Stimulated activated CD4-positive, alpha-beta T cell treated with anti-CD3 and anti-CD28 coated beads, Interleukin-1b, Interleukin-23, amount 100 ng/mL, for 48 hours (primary cell): ENCODE measurements at places on chromosomes 6 and 20.

- no peak for DNase-seq
Measured at GRCh38 chr6:85810558-85810957, 167.9 kb upstream of the SYNCRIP start.

GRCh38 chr6:163182696-163183095 is 231.8 kb upstream of the QKI start:
- DNase-seq, result no peak

DNA sequence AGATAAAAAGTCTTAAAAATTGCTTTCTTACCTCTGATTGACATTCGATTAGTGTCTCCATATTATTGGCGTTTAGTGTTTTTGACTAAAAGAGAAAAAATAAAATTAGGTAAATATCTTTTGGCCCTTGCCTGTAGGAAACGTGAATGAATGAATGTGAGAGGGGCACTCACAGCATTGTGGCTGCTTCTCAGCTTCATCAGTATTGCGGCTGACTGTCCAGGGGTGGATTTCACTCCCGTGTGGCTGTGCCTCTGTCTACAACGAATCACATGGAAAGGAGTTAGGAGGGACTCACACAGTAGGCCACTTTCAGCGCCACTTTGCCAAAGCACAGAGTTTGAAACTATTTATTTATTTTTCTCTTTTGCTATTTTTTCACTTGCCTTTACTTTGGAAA is 844 bp downstream of the TAGAP start:
- DNase-seq, result no peak

- DNase-seq, result no peak
Measured at GRCh38 chr6:34572585-34572984, 16.5 kb upstream of the SPDEF start.

GRCh38 chr6:108883172-108883571 is 35.0 kb downstream of the ARMC2 start:
- DNase-seq, result no peak

DNA sequence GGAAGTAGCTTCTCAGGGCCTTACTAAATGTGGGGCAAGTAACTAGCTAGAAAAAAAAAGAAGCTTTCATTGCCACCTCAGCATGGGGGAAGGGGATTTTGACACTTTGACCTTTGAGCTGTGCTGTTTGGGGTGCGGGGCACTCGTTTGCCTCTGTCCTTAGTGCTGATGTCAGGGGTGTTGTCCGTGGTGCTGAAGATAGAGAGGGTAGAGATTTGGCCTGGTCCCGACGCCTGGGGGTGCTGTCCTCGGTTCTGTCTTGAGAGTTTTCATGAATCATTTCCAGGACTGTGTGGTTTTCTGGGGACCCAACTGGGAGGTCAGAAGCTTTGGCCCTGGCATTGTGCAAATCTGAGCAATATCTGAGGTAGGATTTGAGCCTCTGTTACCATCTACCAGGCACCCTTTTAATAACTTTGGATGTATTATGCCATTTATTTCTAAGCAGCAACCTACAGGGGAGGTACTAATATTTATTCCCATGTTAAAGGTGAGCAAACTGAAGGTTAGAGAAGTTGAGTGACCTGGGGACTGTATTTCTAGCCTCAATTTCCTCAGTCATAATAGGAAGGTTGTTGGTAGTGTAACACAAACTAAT is 78.0 kb downstream of the DLGAP4 start:
- peak; percentile 39 for DNase-seq

DNA sequence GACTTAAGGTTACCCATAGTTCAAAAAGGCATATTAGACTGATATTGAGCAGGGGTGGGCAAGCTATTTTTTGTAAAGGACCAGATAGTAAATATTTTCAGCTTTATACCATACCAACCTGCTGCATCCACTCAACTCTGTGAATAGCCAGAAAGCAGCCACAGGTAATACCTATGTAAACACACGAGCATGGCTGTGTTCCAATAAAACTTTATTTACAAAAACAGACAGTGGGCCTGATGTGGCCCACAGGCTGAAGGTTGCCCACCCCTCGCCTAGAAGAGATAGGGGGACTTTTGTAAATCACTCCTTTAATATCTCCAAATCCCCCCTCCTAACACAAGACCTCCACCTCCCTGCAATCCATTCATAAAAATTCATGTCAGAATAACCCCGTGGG is 64.4 kb downstream of the PSMG4 start:
- DNase-seq, result no peak

DNA sequence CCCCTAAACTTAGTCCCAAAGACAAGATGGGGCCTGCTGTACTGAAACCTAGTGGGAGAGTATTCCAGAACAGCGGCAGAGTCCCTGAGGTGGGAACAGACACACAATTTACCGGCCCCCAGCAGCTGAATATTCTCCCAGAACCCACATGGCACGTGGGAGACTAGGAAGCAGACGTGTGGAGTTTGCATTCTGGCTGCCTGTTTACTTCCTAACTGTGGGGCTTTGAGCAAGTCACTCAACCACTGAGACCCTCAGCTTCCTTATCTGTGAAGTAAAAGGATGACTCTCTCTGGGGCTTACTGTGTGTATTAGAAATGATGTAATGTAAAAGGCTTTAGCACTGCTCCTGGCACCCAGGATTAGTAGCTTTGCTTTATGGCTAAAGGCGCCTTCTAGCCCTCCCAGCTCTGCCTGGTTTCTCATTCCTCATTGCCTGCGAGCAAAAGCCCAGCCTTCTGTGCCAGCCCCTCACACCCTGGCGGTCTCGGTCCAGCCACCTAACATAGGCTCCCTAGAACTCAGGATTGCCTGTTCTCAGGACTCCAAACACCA is 353.1 kb downstream of the CDC5L start:
- DNase-seq, result no peak

DNA sequence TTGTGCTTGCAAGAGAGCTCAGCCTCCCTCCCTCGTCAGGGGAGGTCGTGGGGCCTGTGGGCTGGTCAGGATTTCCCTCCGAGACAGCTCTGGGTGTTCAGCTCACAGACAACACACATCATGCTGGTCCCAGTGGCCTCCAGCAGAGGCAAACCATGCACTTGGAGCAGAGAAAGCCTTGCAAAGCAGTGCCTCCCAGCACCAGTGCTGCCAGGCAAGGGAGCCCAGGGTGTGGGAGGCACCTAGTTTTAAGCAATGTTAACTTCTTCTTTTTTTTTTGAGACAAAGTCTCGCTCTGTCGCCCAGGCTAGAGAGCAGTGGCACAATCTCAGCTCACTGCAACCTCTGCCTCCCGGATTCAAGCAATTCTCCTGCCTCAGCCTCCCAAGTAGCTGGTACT is 34.0 kb upstream of the INSM1 start:
- no peak for DNase-seq

- no peak for DNase-seq
Measured at GRCh38 chr20:57288651-57289277, 22.3 kb upstream of the BMP7 start.

- DNase-seq, result no peak
Measured at GRCh38 chr6:79431537-79431933, 105.7 kb downstream of the LCA5 start.

GRCh38 chr20:13717631-13718044 is 67.1 kb downstream of the ESF1 start:
- no peak for DNase-seq

- DNase-seq, result no peak
Measured at GRCh38 chr6:111551521-111552231, 54.0 kb downstream of the TRAF3IP2 start.

- no peak for DNase-seq
Measured at GRCh38 chr6:167565884-167566599, 241.2 kb downstream of the TTLL2 start.

DNA sequence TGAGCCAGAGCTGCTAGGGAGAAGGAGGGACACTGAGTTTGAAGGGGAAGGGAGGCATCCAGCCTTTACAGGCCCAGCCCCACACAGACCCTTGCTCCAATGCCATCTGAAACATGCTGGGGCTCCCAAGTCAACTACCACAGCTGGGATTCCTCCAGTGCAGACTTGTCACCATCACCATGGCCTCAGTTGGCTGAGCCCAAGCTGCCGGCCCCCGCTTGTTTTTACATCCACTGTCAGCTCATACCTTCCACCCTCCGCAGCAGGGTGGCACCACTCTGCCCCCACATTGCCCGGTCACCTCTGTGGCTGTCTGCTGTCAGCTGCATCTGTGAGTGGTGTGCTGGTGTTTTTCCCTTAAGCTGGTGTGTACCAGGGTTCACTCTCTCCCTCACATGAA is 26.1 kb downstream of the GFOD1 start:
- DNase-seq, result no peak

GRCh38 chr6:27128311-27129094 is 119.0 kb upstream of the PRSS16 start:
- DNase-seq, result no peak

DNA sequence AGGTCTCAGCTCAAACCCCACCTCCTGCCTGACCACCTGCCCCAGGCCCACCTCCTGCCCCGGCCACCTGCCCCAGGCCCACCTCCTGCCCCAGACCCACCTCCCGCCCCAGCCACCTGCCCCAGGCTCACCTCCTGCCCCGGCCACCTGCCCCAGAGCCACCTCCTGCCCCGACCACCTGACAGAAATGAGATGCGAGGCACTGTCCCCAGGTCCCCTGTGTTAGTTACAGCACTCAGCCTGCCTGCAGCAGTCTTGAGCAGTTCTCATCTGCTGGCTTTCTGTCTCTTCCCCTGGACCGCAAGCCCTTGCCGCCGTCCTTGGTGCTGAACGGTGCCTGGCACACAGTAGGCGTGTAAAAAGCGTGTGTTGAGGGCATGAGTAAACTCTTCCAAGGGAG is 79.5 kb downstream of the CDH4 start:
- no peak for DNase-seq

DNA sequence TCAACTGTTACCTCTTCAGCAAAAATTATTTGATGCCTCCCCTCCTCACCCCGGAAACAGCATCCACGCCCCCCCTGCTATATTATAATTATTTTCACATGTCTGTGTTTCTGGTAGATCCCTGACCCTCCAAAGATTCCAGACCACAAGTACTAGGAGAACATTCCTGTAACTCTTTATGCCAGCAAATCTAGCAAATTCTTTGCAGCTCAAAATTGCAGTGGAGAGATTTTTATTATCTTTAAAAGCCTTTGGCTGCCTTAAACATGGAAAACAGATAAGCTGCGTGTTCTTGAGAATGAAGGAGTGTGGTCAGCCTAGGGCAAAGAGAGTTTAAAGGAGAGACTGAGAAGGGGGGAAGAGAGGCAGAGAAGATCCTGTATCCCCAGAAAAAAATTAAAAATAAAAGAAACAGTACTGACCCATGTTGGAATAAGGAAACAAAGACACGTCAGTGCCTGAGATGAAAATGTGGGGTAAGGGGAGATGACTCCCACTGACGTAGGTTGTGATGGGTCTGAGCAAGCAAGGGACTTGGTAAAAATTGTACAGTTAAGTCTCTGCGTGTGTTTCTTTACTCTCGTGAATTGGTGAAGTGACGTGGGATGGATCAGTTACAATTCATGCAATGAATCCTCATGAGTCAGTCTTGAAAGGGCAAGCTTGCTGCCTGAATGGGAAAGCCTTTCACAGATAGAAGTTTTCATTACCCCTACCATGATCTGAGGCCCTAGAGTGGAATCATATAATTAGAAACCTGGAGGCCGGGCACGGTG is 8.3 kb downstream of the ID4 start:
- DNase-seq, result no peak

GRCh38 chr6:14070457-14070856 is 47.1 kb upstream of the CD83 start:
- no peak for DNase-seq

GRCh38 chr20:31987744-31988143 is 19.8 kb downstream of the XKR7 start:
- DNase-seq, result no peak
